Stomach (tissue), 19 donors: ENCODE measurements at places on chromosomes 7 and 10. TPM values are rescaled to one million over a fixed set of nuclear protein-coding genes. Genes with fewer than 3 reads are reported as not detected.

DNA sequence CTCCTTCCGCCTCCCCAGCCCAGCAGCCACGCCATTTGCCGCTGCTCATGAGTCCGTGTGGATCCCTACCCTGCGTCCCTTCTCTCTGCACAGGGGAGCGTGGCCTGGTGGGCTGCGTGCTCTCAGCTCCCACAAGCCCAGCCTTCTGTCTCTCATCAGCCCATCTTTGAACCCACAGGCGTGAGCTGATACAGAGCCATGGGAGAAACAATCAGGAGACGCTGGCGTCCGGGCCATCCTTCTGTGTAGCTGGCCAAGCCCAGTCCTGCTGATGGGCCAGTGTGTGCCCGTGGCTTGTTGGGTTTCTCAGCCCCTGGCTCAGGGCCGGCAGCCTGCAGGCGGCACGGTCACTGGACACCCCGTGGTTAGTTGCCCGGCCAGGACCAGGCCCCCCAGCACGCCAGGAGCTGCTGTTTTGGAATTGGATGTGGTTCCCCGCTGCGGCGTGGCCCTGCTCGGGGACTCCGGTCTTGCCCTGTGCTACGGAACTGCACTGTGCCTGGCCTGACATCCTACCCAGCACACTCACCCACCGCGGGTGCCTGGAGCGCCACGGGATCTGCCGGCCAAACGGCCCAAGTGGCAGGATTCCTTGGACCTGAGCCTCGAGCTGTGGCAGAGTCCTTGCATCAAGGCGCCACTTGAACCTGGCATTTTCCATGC is 88.9 kb downstream of the ELFN1 start:
- DNase-seq, result no peak

DNA sequence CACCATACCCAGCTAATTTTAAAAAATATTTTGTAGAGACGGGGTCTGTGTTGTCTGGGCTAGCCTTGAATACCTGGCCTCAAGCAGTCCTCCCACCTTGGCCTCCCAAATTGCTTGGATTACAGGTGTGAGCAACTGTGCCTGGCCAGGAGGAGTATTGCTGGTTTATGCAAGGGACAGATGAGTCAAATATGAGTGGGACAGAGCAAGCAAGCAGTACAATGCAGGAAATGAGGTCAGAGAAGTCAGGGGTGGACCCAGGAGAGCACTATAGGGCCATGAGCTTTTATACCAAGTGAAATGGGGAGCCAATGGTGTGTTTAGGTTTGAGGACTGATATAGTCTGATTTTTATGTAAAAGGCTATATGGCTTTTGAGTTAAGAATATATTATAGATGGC is 6.3 kb downstream of the TSPAN13 start:
- DNase-seq, result no peak

DNA sequence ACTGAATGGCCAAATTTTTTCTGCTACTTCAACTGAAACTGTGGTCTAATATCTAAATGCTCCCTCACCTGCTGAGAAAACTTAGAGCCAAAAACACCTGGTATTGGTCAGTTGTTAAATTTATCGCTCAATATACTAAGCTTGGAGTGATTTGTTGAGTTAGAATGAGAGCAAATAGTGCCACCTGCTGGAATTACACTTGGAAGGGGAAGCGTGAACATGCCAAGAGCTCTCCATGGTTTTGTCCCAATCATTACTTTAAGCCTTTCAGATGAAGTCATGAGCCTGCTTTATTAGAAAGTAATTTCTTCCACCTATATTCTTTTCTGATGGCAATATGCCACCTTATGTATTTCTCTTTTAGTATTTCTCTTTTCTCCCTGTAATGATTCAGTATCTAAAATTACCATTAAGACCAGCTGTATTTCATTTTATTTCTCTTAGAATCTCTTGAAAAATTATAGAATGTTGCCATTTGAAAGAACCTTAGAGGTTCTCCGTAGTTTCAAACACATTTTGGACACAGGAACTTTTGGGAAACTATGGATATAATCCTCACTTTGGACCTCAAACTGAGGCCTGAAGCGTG is 447.8 kb upstream of the C7orf33 start:
- peak; percentile 74 for DNase-seq

DNA sequence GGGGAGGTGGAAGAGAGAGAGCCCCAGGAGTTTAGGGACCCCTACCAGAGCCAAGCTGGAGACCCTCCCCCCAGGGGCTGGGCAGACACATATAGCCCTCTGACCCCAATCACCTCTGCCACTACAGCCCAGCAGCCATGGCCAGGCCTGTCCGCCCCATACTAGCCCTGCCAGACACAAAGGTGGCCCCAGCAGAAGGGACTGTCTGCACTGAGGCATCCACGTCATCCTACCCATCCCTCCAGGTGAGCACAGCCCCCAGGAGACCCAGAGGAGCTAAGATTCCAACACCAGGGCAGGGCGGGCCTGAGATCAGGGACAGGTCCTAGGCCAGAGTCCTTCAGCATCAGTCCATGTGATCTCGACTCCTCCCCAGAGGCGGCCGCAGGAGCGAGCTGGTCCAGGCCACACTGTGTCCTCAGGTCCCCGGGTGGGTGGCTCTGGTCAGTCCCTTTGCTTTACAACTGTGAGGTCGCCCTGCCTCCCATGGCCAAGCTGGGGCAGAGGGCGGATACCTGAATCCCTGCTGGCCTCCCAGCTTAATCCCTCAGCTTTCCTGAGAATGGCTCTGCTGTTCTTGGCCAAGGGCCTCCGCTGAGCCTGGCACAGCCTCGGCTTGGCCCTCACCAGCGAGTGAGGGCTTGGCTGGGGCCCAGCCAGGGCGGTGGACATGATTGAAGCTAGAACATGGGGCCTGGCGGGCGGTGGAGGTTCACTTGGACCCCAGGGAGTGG is 14.3 kb upstream of the ELN start:
- DNase-seq, result peak; percentile 83

GRCh38 chr10:72215611-72216549 is at the start of the genes ANAPC16 and ASCC1:
ANAPC16 (plus strand) TSS chr10:72216012; CDS start chr10:72223915, 7,903 bp downstream.
ASCC1 (minus strand) TSS chr10:72216276; CDS start chr10:72213298, 2,978 bp downstream.
- peak; percentile 98 for DNase-seq

GRCh38 chr7:67311901-67312300 is 315.3 kb downstream of the TYW1 start:
- DNase-seq, result no peak

GRCh38 chr10:3407208-3407607 is 234.6 kb upstream of the PITRM1 start:
- peak; percentile 26 for DNase-seq

DNA sequence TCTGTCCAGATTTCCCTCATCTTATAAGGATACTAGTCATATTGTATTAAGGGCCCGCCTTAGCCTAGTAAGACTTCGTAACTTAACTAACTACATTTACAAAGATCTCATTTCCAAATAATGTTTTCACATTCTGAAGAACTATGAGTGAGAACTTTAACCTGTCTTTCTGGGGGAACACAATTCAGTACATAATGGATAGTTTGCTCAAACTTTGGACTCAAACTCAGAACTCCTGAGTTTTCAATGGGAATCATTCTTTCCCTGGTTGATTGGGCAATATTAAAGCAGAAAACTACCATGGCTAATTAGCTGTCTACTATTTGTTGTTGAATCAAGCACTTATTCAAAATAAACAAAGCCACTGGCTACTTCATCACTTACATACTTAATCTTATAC is 522.9 kb downstream of the REEP3 start:
- no peak for DNase-seq

- DNase-seq, result no peak
Observed at GRCh38 chr7:15546272-15546792, 15.5 kb downstream of the AGMO start.

DNA sequence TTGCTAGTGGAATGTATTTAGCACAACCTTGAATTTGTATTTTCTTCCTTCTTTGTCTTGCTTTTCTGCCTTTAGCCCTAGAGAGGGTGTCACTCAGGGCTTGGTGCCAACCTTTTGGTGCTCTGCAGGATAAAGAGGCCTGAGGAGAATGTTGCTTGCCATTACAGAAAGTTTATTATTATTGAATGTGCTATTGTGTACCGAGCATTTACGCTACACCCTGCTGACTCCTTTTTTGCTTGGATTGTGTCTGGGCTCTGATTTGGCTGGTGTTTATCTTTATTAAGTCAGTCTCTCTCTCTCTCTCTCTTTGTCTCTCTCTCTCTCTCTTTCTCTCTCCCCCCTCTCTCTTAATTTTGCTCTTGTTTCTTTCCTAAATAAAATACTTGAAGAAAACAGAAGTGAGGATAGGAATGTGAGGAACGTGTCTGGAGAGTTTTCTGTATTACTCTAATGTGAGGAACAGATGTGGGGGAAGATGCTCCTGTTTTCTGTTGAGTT is 284.4 kb upstream of the PHYHIPL start:
- DNase-seq, result peak; percentile 34

DNA sequence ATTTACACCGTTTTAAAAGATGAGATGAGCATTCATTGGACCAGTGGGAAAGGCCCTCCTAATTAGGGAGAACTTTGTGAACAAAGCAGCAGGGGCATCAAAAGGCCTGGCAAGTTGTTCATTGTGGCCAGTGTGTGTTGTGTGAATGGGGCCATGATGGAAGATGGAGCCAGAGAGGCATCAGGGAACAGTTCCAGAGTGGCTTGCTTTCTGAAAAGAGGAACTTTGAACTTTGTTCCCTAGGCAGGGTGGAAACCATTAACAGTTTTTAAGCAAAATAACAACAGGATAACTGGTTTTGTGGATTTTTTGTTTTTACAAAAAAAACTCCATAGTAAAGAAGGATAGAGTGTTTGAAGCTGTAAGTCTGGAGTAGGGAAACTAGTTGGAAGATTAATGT is 12.5 kb downstream of the SUV39H2 start:
- no peak for DNase-seq

- no peak for DNase-seq
Observed at GRCh38 chr10:91339729-91340128, 70.4 kb upstream of the HECTD2 start.

- DNase-seq, result no peak
Observed at GRCh38 chr10:78516756-78517155, 483.1 kb downstream of the RPS24 start.

- no peak for DNase-seq
Observed at GRCh38 chr10:71443676-71444075, 47.0 kb downstream of the CDH23 start.

DNA sequence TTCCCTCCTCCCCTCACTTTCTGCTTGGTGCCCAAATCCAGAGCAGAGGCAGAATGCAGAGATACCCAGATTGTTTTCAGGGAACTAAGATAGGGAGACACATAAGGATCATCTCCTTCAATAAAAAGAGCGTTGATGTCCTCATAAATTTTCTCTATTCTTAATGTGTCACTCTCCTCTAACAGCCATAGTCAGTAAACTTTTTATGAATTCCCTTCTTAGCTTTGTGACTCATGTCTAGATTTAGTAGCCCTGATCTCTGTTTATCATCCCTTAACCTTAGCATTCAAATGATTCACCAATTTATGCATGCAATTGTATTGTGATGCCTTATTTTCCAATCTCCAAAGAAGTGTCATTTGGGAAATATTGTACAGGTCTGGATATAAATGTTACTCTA is 995.5 kb upstream of the C7orf33 start:
- no peak for DNase-seq

- no peak for DNase-seq
Observed at GRCh38 chr7:115754226-115754625, 276.3 kb downstream of the TFEC start.

DNA sequence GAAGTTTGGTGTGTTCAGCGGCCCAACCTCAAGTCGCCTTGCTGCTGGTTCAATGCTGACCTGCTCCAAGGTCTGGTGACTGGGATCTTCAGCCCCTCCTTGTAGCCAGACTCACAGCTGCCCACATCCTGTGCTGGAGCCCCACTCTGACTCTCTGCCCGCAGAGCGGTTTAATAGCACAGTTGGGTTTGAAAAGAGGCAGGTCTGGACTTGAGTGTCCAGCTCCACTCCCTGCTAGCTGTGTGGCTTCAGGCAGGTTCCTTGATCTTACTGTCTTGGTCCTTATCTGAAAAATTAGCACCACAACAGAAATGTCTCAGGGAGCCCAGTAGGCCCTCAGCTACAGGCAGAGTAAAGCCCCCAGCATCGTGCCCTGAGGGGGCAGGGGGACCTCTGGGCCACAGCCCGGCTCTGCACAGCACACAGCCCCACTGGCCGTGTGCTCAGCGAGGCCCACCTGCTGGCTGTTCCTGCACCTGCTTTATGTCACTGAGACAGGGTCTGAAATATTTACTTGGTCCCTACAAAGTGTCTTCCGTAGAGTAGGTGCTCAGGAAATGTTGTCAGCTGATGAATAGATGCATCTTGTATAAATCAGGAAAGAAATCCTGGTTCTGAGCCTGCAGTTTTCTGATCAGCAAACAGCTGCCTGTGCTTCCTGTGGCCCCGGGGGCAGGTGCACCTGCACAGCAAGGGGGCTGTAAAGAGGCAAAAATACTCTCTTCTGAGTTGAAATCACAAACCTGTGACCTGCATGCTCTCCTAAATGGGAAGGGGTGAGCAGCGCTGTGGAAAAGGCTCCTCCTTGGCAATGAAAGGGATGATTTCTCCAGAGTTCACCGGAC is 155.5 kb downstream of the SVIL start:
- DNase-seq, result no peak

- DNase-seq, result no peak
Observed at GRCh38 chr10:31920538-31920937, 8.1 kb downstream of the ARHGAP12 start.

DNA sequence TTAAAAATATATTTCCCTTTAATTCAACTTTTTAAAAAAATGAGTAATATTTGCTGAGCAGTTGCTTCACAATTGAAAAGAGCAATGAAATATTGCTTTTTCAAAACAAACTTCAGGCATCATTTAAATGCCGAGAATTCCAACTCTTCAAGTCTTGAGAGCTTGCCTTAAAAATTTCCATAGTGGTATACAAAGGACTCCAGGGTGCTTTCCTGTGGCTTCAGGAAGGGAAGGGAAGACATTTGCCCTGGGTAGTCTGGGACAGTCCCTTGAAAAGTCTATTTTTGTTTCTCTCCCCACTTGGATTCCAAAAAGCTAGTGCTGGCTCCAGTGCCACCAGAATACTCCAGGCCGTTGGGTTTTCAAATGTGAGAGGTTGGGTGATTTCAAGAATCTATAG is 71.7 kb downstream of the HYCC1 start:
- DNase-seq, result no peak

GRCh38 chr10:114021154-114021553 is 22.5 kb upstream of the ADRB1 start:
- no peak for DNase-seq

- no peak for DNase-seq
Observed at GRCh38 chr7:84105586-84105985, 89.0 kb downstream of the SEMA3A start.

DNA sequence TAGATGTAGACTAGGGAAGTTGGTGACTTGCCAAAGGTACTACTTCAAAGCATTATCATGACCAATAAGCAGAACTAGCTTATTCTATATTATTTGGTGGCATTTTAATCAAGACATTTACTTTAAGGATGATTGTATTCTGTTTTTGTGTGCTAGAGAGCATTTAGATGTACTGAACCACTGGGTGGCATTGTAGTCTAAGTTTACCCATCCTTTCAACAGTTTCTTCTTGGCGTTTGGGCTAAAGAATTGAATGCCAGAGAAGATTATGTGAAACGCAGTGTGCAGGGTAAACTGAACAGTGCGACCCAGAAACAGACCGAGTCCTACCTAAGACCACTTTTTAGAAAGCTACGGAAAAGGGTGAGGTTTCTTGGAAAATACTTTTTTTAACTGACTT is 26.8 kb downstream of the PRPF18 start:
- no peak for DNase-seq

- DNase-seq, result no peak
Observed at GRCh38 chr7:94420328-94420727, 25.6 kb downstream of the COL1A2 start.

The TMEM213 gene
- not detected for total RNA-seq

The NUTM2D gene
- total RNA-seq, result not detected

The CROT gene
- total RNA-seq, result 20.4 TPM

The C10orf67 gene
- 0.18 TPM for total RNA-seq

The NUDT13 gene
- total RNA-seq, result 1.4 TPM
